Suprapubic skin (tissue), 4 donors: ENCODE measurements at places on chromosomes 12 and 14. TPM values are rescaled to one million over a fixed set of nuclear protein-coding genes. Genes with fewer than 3 reads are reported as not detected.

The PPP1R1A gene
- total RNA-seq, result 3.5 TPM

The ADAM21 gene
- total RNA-seq, result not detected

The ACOT4 gene
- total RNA-seq, result 1.0 TPM

The HOXC5 gene
- 3.5 TPM for total RNA-seq

DNA sequence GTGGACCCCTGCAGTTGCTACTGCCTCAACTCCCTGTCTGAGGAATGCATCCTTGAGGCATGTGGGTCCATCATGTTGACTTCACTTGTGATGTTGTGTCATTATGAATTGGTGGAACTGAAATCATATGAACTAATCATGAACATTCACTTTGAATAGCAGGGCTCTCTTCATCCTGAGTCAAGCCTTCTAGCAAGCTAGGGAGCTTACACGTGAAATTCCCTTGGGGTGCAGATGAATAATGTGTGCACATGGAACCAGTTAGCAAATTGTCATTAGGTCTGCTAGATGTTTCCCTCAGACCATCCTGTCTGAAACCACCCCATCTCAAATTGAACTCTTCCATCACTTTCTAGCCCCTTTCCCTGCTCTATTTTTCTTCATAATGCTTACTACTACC, 3.6 kb downstream of the COQ6 start:
- no peak overlapping the region for H3K4me3 ChIP-seq
- H3K27me3 ChIP-seq, result no peaks in the 10 kb centered on the region
- H3K4me1 ChIP-seq, result peaks cover 16% of the 10 kb centered on the region
- no peak for DNase-seq
- no peak overlapping the region for H3K27ac ChIP-seq
- peaks cover 54% of the 10 kb centered on the region for H3K36me3 ChIP-seq

- no peaks in the 10 kb centered on the region for H3K27me3 ChIP-seq
- no peak overlapping the region for H3K27ac ChIP-seq
- H3K4me1 ChIP-seq, result no peaks in the 10 kb centered on the region
- no peak overlapping the region for H3K4me3 ChIP-seq
These were observed 170.1 kb upstream of the GRIP1 start for GRCh38 chr12:66848967-66849366.

- no peaks in the 10 kb centered on the region for H3K36me3 ChIP-seq
- no peak overlapping the region for H3K4me3 ChIP-seq
- peaks cover 28% of the 10 kb centered on the region for H3K4me1 ChIP-seq
- H3K27me3 ChIP-seq, result no peaks in the 10 kb centered on the region
These were observed 35.1 kb downstream of the ATF7IP start for GRCh38 chr12:14400599-14400998.

- H3K4me1 ChIP-seq, result peaks cover 4% of the 10 kb centered on the region
- no peaks in the 10 kb centered on the region for H3K36me3 ChIP-seq
- no peak overlapping the region for H3K4me3 ChIP-seq
- H3K27me3 ChIP-seq, result no peaks in the 10 kb centered on the region
- H3K27ac ChIP-seq, result no peak overlapping the region
These were observed 182.3 kb downstream of the NPAS3 start for GRCh38 chr14:33120966-33121365.

DNA sequence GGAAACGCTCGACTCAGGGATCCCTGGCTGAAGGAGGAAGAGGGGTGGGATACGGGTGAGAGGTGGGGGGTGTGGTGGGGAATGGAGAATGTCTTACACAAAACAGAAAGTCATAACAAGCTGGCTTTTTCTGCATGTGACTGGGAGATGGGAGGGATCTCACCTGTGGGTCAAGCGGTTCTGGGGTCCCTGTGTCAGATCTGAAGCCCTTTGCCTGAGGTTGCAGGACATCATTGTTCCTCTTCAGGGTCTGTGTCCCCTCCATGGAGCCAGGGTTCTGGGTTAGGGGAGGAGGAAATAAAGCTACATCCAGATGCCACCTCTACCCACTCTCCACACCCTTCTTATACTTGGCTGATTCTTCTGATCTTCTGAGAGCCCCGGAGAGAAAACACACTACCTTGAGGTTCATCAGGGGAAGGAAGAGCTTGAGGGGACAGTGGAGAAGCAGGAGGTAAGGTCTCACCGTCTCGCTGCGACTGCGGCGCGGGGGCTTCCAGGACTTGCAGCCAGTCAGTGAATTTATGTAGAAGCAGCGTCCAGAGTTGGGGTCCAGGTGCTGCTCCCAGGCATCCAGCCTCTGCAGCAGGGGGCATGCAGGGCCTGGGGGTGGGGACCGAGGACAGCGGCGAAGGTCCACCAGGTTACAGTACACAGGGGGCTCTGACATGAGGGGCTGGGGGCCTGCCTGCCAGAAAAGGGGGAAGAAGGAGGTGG, 2.5 kb downstream of the ARHGAP9 start:
- H3K36me3 ChIP-seq, result no peaks in the 10 kb centered on the region
- H3K27ac ChIP-seq, result no peak overlapping the region
- peaks cover 17% of the 10 kb centered on the region for H3K4me1 ChIP-seq
- DNase-seq, result no peak
- peak overlapping the region; percentile 51 for H3K4me3 ChIP-seq
- H3K27me3 ChIP-seq, result peaks cover 35% of the 10 kb centered on the region

DNA sequence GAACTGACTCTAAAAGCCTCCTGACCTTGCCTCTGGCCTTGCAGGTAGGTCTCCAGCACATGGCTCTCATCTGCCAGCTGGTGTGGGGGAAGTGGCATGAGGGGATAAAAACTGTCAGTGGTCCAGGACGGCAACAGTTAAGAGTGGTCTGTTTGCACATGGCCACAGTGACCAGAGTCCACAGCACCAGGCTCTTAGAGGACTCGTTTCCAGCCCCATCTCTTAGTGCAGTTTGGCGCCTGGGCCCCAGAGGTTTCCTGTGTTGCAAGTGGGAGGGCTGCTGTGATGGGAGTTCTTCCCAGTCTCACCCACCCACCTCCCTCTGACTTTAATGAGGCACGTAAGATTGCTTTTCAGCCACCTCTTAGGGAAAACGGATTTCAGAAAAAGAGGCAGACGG, 37.0 kb downstream of the APPL2 start:
- no peaks in the 10 kb centered on the region for H3K4me1 ChIP-seq
- no peak overlapping the region for H3K27ac ChIP-seq
- no peaks in the 10 kb centered on the region for H3K27me3 ChIP-seq
- no peak for DNase-seq
- no peak overlapping the region for H3K4me3 ChIP-seq
